Muscle of back (tissue), 13 donors: ENCODE measurements at places on chromosomes 7 and 10. TPM values are rescaled to one million over a fixed set of nuclear protein-coding genes. Genes with fewer than 3 reads are reported as not detected.
A peak's percentile ranks its signal among the peaks of the same experiment; 100 is the strongest.

GRCh38 chr10:98172495-98172894 lies 38.0 kb downstream of the R3HCC1L start:
- no peak for DNase-seq

GRCh38 chr7:105656922-105657521 lies 75.7 kb upstream of the EFCAB10 start:
- no peak for DNase-seq

- DNase-seq, result no peak
Measured at GRCh38 chr10:110778211-110778610, 93.5 kb upstream of the PDCD4 start.

- DNase-seq, result peak; percentile 82
Measured at GRCh38 chr10:33428682-33429081, 94.2 kb upstream of the NRP1 start.

GRCh38 chr10:12934777-12935176 lies 66.7 kb downstream of the CCDC3 start:
- DNase-seq, result no peak

DNA sequence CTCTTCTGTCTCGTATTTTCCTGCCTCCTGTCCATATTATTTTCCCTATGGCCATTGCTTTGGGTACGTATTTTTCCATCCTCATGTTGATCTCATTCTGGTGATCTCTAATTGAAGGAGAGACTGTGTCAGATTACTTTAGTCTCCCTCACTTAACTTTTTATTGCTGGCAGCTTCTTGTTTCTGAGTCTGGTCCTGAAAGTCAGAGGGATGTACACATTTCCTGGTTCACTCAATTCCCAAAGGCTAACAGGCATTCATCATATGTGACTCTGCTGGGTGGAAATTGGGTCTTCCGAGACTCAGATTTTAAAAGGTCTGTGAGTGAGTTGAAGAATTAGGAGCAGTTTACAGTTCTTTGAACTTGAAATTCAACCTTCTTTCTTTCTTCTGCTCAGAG lies 10.9 kb downstream of the UMAD1 start:
- DNase-seq, result peak; percentile 51

DNA sequence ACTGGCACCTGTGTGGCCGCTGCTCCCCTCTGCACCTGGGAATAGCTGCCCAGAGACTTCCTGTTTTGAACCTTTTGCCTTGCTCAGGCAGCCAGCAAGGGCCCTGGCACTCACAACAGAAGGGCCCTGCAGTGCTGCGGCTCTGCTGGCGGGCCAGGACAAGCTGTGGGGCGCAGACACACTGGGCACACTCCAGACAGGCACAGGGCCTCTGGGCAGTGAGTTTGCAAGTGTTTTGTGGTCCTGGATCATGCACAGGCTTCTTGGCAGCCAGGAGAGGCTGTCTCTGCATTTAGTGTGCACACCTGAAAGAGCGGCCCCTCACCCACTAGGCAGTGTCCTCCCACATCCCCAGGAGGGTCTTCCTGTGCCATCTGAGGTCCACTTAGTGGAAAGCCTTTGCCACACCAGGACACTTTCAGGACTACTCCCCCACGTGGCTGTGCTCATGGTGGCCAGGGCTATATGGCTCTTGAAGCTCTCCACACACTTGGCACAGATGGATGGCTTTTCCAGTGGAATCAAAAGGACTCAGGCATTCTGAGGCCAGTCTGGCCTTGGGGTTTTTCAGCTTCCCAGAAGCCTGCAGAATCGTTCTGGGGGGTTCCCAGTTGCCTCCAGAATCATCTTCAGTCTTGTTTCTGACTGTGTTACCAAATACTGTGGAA lies 5.0 kb upstream of the ATP6V0E2 start:
- DNase-seq, result no peak

GRCh38 chr10:79351332-79351731 lies 4.1 kb downstream of the PPIF start:
- no peak for DNase-seq

DNA sequence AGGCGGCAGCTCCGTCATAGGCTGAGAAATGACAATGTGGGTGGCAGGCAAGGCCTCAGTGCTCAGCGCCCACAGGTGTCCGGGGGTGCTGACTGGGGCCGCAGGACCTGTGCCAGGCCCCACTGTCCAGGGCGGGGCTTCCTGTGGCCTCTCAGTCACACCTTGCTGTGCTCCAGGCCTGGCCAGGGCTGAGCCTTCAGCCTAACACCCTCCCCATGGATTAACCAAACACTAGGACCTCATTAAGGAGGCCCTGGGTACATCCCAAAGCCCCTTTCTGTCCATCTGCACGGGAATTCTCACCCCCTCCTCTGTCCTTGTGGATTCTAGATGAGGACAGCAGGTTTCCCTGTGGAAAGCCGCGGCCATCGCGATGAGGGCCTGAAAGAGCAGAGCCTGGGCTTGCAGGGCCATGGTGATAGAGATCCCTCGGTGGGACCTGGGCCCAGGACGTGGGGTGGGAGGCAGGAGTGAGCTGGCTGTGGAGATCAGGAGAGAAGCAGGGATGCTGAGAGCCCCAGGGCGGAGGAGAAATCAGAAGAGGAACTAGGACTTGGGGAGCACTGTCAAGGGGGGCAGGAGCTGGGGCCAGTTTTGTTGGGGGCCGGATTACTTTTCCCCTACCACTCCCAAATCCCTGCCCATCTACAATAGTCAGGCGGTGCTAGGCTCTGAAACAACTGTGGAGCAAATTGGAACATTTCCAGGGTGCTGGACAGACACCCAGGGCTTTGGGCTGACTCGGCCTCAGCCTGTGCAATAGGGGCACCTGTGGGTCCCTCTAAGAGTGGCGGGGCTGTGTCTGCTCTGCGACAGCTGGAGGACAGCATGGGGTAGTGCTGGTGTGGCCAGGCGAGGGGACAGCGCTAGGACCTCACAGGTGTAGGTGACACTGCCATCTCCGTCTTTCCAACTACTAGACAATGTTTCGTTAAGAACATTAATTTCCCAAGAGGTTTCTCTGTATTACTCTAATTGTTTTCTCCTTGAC lies 23.3 kb upstream of the MNX1 start:
- no peak for DNase-seq

- peak; percentile 83 for DNase-seq
Measured at GRCh38 chr7:94289071-94289470, 105.6 kb upstream of the COL1A2 start.

GRCh38 chr10:53909791-53910190 lies 891.2 kb downstream of the PCDH15 start:
- DNase-seq, result no peak

DNA sequence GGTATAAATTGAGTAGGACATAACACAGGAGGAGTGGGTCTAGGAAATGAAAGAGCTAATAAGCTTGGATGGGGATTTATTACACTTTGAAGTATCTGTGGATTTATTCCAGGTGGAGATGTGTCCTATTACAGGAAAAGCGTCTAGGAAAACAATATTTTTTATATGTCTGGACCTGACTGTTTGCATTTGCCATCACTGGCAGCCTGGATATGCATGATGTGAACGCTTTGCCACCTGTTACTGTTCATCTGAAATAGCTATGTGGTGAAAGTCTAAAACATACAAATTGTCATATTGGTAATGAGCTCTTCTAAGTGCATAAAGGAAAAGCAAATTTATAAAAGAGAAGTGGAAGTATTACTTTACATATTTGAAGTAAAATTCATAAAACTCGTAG lies 31.6 kb upstream of the AGMO start:
- peak; percentile 52 for DNase-seq

GRCh38 chr7:21616091-21616490 lies 73.3 kb downstream of the DNAH11 start:
- no peak for DNase-seq

DNA sequence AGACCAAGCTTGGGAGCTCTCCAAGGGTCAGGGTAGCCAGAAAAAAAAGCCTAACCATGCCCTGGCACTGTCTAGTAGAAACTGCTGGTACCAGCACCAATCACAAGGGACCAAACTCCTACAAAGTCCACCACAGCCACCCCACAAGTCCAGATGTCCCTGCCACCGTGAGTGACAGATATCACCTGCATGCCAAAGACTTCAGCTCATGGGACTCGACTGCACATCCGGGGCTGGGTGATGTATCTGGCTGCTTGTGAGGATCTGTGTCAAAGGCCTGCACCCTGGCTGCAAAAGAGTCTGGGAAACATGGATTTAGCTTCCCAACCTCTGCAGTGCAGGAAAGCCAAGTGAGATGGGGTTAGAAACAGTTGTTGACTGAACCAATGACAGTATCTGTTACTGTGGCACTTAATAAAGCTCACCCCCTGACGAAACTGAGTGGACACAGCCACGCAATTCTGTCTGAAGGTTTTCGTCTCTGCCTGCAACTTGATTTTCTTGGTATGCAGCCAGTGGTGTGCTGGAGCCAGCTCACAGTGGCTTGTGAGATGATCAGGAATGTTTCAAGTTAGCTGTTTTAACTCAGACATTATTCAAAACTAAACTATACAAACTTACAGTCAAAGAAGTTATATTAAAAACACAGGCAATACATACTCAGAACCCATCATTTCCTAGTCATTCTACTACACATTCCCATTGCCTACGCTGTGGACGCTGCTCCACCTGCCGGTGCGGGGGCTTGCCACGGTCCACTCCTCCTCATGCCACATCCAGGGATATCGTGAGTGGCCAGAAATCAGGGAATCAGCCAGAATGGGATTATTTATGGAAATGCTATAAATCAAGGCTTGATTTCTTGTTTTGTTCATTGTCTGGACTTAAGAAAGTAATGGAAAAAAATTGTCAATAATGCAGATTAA lies 9.2 kb downstream of the ZNF488 start:
- no peak for DNase-seq

- no peak for DNase-seq
Measured at GRCh38 chr10:97508342-97508741, 9.6 kb downstream of the UBTD1 start.

DNA sequence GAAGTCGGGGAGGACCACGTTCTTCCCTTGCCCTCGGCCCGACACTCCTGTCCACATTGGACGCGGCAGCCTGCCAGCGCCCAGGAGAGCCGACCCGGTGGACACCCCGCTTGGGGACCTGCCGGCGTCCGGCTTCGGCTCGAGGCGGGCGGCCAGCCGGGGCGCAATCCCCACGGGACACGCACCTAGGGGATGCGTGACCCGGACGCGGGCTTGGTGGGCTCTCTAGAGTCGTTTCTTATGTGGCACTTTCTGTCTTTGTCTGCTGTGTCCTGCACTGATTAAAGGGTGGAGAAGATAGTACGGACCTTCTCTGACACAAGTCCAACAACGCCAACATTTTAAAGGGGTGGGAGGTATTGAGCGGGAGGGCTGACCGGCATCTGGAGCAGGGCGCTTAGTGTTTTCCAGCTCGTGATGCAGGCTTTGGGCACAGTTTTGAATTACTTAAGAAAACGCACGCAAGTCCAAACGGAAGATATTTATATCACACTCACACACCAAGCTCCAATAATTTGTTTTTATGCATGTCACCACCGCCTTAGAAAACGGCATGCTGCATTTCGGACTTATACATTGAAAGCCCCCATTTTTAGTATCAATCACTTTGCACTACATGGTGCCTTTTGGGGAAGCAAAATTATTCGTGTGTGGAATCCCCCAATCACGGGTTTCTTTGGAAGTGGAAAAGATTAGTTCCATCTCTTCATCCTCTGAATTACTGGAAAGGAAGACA lies 3.9 kb upstream of the SPAG6 start:
- peak; percentile 27 for DNase-seq

DNA sequence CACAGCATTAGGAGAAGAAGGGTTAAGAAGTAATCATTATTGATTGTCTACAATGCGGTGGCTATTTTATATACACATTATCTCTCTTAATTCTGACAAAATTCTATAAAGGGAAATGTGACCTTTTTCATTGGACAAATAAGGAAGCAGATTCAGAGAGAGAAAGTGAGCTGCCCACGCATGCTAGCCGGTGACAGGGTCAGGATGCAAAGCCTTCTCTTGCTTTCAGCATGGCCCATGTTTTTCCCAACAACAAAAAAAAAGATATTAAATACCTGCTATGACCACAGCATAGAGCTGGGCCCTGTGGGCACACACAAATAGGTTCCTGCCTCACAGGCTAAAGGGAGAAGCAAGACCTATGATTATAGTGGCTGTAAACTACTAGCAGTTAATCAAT lies 66.8 kb downstream of the PPP1R3C start:
- no peak for DNase-seq

- DNase-seq, result peak; percentile 48
Measured at GRCh38 chr10:100340948-100341847, 5.8 kb upstream of the SCD start.

DNA sequence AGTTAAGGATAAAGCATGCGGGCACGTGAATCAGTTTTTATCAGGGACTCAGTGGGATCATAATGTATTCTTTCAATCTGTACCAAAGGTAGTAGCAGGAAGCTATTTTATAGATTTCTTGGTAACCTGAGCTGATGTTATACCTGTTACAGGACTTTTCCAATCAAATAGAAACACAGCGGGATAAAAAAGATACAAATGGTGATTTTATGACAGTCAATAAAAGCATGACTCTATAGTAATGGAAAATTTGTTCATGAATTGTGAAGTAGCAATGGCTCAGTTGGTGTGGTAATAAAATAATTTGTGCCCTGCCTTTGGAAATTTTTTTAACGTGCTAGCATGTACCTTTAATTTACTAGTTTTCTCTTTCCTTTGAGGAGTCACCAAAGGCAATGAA lies 300.7 kb upstream of the CELF2 start:
- DNase-seq, result no peak

DNA sequence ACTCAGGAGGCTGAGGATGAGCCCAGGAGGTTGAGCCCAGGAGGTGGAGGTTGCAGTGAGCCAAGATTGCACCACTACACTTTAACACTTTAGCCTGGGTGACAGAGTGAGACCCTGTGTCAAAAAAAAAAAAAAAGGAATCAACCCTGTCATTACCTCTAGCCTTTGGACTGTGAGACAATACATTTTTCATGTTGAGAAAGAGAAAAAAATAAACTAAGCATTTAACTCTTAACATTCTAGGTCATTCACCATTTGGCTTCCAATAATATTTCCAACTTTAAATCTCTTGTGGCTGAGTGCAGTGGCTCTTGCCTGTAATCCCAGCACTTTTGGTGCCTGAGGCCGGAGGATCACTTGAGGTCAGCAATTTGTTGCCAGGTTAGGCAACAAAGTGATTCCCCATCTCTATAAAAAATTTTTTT lies 41.9 kb upstream of the TPST1 start:
- no peak for DNase-seq

DNA sequence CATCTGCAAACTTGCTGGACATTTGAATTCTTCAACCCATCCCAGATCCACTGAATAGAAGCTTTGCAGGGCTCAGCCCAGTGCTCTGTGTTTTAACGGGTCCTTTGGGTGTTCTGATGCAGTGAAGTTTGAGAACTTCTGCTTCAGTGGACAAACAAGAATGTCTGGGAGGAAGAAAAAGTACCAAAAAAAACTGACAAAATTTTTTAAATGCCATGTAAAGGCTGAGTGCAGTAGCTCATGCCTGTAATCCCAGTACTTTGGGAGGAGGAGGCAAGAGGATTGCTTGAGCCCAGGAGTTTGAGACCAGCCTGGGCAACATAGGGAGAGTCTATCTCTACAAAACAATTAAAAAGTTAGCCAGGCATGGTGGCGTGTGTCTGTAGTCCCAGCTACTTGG lies 51.8 kb upstream of the FRMD4A start:
- DNase-seq, result no peak

- no peak for DNase-seq
Measured at GRCh38 chr7:30649717-30650420, 32.4 kb downstream of the CRHR2 start.

HOXA4 gene
- 12.7 TPM for polyA plus RNA-seq

ANK3 gene
- polyA plus RNA-seq, result 94.3 TPM

TET1 gene
- 11.1 TPM for polyA plus RNA-seq

H2BK1 gene
- polyA plus RNA-seq, result not detected

TMEM184A gene
- 0.77 TPM for polyA plus RNA-seq

GPER1 gene
- polyA plus RNA-seq, result 11.6 TPM

CRTAC1 gene
- 0.91 TPM for polyA plus RNA-seq

SH2D4B gene
- polyA plus RNA-seq, result 0.14 TPM

CALCR gene
- polyA plus RNA-seq, result 7.0 TPM

KAZALD1 gene
- polyA plus RNA-seq, result 32.3 TPM

OR2A42 gene
- polyA plus RNA-seq, result 0.81 TPM

SLC13A1 gene
- polyA plus RNA-seq, result not detected
